ENCODE measurements at places on chromosomes 12 and 14.
A peak's percentile ranks its signal among the peaks of the same experiment; 100 is the strongest.

DNA sequence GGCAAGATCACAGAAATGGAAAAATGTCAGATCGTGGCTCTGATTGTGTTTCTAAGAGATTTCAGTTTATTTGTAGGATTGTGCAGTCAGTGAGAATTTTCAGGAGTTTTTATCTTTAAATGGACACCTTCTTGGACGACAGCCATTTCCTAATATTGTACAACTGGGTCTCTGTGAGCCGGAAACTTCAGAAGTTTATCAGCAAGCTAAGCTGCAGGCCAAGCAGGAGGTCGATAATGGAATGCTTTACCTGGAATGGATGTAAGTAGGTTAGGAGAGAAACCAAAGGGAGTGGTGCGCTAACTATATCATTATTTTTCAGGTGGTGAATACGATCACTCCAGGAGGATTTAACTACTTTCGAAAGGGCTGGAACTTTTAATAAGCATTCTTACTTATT lies 26.4 kb downstream of the APAF1 start:
- no peak for DNase-seq

DNA sequence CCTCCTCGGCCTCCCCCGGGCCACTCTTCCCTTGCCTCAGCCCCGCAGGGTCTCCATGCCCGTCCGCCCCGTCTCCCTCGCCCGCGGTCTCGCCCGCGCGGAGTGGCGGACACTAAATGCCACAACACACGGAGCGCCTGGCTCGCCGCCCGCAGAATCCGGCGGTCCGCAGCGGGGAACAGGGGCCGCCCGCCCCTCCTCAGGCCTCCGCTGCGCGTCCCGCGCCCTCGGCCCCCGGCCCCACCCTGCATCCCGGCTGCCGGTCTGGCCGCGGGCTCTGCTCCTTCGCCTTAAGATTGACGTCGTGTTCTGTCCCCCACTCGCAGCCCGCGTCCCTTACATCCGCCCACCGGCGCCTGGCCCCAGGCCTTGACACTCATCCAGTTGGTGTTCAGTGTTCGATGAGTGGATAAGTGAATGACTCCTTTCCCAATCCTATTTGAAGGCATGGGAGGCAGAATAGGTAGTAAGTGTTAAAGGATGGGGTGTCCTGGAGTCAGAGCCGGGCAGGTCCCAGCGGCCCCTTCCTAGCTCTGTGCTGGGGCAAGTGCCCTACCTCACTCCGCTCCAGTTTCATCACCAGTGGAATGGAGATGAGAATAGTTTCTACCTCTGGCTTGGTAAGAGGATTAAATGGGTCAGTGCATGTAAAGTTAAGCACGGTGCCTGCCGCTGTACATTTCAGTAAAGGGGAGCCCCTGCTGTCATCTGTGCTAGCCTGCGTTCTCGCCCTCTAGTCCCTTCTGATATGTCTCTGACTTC lies 622 bp downstream of the TECPR2 start:
- no peak for DNase-seq

- DNase-seq, result no peak
Observed at GRCh38 chr12:113461666-113462065, 10.0 kb downstream of the LHX5 start.

GRCh38 chr14:52834440-52834842 lies 43.0 kb upstream of the GNPNAT1 start:
- DNase-seq, result no peak

DNA sequence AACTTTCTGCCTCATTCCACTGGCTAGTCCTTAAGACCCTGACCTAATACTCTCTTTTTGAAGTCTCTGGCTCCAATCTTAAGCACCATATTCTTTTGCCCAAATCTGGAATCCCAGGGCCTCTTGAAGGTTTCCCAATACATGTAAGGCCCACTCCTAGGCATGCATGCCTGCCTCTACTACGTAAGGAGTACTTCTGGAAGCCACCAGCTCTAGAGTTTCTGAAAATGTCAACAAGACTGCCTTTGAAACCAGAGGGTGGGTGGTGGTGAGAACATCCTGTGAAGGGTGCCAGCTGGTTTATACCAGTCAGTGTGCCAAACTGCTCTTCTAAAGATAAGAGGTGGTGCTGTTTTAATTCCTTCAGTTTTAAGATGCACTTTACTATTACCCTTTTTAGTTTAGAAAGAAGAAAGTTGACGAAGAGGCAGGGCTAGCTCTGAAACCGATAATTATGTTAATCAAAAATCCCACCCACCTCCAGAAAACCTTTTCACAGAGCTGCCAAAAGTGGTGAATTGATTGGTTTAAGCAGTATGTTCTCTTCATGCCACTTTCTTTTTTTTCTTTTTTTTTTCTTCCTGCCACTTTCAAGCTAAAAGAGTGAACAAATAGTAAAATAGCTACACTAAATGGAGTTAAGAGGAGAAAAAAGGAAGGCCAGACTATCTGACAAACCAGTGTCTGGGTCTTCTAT lies 8.7 kb upstream of the WDR89 start:
- peak; percentile 61 for DNase-seq

DNA sequence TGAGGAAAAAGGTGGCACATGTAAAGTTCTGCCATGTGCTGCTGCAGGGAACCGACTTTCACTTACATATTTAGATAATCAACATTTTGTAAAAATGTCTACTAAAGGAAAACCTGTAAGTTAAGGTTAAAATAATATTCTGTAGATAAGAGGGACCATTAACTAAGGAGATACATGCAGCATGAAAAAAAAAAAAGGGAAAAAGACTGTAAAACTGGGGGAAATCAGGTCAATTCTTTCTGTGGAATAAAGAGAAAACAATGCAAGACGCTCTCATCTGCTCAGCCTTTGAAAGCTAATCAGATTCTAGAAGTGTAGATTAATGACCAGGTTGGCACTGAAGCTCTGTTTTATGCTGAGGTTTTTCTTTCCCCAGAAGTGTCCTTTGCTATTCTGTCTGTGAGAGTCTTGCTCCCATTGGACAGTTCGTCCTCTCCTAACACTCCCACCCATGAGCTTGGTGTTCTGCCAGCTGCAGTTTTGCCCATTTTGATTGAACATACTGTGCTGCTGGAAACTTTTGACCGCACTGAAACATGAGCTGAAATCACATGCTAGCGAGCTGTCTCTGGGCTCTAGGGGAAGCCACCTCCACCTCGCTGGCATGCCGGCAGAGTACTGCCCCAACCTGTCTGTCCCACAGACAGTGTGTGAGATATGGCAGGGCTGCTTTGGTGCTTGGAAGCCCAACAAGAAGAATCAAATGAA lies 39.7 kb downstream of the PPTC7 start:
- no peak for DNase-seq

DNA sequence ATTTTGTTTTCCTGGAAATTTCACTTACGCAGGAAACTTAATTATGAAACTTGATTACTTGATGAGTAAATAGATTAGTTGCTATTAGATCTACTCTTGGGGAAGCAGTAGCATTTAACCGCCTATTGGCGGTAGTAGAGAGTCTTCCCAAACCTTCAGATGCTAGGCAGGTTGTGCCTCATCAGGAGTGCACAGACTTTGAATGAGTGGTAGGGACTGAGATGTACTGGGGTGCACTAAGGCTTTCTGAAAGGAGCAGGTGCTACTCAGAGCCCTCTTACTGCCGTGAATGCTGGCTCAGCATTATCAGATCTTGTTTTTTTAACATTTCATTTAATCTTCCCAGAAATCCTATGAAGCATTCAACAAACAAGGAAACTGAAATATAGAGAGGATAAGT lies 7.7 kb downstream of the GATC start:
- peak; percentile 17 for DNase-seq

- DNase-seq, result no peak
Observed at GRCh38 chr12:45148006-45148405, 67.9 kb upstream of the ANO6 start.

DNA sequence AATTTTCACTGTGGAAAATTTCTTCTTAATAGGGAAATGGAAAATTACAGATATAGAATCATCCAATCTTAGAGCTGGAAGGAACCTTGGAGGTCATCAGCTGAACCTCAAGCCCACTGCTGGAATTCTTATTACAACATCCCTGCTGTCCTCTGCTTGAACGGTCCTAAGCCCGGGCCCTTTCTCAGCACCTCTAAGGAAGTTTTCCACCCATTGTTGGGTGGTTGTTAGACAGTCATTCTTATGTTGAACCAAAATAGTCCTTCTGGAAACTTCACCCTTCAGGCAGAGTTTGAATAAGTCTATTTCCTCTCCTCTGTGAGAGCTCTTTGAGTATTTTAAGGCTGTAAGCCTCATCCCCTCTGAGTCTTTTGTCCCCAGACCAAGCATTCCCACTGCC lies 70.7 kb downstream of the ZFP36L1 start:
- no peak for DNase-seq

GRCh38 chr12:15996948-15997347 lies 85.8 kb downstream of the DERA start:
- no peak for DNase-seq

DNA sequence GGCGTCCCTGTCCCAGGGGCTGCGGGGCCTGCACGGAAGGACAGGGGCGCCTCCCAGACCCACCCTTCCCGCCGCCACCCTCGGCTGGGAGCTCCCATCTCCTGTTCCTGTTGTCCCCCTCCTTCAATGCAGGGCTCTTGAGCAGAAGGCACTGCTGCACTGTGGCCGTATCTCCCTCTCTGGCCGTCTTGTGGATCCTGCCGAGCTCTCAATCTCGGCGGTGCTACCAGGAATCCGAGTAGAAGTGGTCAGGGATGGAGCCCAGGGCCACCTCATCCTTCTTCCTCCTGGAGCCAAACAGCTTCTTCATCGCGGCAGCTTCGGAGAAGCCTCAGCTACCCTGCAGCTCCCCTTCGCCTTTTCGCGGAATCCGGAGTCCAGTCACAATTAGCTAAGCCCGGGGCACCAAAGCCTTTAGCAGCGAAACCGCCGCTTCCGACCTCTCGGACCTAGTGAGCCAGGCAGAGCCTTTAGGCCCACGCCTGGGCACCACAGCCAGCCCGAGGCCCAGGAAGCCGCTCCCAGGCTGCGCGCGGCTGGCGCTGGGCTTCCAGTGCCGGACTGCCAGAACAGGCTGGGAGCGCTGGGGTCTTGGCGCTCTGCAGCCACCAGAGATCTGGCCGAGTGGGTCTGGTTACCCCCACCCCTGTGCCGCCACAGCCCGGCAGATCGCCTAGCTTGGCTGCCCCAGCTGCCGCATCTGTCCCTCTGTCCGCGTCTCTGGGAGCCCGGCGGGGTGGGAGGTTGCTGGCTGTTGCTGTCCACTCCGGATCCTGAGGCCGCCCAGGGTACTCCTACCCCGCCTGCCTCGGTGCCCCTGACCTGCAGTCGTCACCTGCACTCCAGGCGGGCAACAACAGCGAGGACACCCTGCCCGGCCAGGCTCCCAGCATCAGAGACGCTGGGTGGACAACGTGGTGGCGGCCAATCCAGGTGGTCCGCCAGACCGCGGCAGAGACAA lies 69.1 kb downstream of the ASCL4 start:
- no peak for DNase-seq

GRCh38 chr12:100127766-100128511 lies 14.7 kb downstream of the BLTP3B start:
- no peak for DNase-seq

DNA sequence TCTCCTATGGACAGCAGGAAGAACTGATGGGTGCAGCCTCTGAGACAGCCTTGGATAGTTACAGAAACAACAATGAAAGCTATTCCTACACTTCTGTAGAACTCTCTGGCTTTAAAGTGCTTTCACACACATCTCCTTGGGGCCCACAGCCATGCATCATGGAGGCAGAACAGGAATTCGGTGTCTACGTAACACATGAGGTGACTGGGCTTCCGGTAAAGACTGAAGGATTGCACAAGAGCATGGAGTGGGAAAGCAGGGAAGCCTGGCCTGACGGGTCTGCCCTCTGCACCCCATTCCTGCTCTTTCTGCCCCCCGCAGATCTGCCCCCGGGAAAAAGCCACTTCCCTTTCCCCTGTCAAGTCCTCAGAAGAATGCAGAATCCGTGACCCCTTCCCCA lies 82.6 kb downstream of the VWF start:
- no peak for DNase-seq
